LHCN-M2 (cell line): ENCODE measurements at places on chromosomes 11 and 22. TPM values are rescaled to one million over a fixed set of nuclear protein-coding genes. Genes with fewer than 3 reads are reported as not detected.

GRCh38 chr22:42862045-42862734, 5.1 kb upstream of the ARFGAP3 start:
- no peak for DNase-seq

- no peak for DNase-seq
Observed at GRCh38 chr11:227824-228379, 8.2 kb downstream of the SIRT3 start.

PLAAT5 gene
- total RNA-seq: not detected in 2 replicates

DNA sequence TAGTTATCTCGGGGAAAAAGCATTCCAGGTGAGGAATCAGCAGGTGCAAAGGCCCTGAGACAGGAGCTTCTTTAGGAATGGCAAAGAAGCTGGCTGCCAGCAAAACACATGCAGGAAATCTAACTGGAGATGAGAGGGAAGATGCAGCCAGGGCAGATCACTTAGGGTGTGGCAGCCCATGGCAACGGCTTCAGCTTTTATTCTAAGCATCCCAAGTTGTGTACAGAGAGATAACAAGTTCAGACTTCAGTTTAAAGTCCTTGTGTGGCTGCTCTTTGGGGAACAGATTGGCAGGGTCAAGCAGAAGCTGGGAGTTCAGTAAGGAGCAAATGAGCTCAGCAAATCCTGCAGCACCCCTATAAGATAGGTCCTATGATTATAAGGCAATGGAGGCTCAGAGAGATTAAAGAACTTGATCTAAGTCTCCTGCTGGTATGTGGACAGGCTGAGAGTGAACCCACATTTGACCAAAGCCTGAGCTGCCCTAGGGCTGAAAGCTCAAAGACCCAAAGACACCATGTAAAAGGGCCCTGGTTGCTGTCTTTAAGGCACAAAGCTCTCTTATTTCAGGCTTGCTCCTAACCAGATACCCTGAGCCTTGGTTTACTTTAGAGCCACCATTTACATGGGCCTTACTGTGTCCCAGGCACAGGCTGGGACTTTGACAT, 466.8 kb downstream of the SOX6 start:
- DNase-seq: no peak

DNA sequence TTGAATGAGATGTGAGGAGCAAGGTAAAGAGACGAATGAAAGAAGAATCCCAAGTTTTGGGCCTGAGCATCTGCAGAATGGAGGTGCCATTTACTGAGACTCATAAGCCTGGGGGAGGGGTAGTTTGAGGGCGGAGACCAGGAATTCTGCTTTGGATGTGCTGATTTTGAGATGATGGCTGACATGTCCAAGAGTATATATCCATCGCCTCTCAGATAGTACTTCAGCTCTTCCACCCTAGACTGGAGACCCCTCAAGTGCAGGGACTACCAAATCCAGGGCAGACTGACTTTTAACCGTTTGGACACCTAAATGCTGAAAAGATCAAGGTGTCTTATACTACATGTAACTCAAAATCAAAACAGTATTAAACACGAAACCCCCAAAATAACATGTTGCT, 1.3 kb upstream of the SDF2L1 start:
- no peak for DNase-seq

DNA sequence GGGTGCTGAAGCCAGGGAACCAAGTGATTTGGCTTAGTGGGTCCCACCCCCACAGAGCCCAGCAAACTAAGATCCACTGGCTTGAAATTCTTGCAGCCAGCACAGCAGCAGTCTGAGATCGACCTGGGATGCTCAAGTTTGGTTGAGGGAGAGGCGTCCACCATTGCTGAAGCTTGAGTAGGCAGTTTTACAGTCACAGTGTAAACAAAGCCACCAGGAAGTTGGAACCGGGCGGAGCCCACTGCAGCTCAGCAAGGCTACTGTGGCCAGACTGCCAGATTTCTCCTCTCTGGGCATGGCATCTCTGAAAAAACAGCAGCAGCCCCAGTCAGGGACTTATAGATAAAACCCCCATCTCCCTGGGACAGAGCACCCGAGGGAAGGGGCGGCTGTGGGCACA, 424.1 kb upstream of the TENM4 start:
- no peak for DNase-seq

GRCh38 chr11:35040221-35040942, 98.6 kb upstream of the CD44 start:
- DNase-seq: peak; percentile 95

TOM1 gene
- 33.8 and 50.3 TPM in 2 replicates for total RNA-seq

DNA sequence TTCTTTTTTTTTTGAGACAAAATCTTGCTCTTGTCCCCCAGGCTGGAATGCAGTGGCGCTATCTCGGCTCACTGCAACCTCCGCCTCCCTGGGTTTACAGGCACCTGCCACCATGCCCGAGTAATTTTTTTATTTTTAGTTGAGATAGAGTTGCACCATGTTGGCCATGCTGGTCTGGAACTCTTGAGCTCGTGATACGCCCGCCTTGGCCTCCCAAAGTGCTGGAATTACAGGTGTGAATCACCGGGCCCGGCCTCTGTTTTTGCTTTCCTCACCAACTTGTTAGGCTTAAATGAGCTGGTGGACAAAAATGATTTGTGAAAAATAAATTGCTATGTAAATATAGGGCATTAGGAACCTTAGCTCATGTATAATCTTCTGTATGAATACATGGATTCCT, 3.5 kb downstream of the MEI1 start:
- no peak for DNase-seq

- no peak for DNase-seq
Observed at GRCh38 chr11:65526744-65527143, 1.9 kb downstream of the SCYL1 start.

OR2AG2 gene
- 0.19 TPM in 1 of 2 replicates, not detected in the other for total RNA-seq

KREMEN1 gene
- total RNA-seq: 4.3 and 5.8 TPM in 2 replicates

DNA sequence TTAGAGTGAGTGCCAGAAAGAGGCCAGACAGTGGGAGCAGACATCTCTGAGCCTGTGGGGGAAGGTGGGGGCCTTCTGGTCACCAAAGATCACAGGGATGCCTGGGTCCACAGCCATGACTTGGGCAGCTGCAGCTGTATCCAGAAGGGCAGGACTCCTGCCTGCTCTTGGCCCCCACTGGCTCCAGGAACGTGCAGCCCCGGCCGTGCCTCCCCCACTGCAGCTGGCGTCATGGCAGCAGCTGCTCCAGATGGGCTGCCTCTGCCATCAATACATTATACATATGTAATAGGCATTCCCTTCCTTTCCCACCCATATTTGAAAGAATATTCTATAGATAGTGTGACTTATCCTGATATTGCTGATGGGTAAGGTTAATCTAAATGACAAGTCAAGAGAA, 195.5 kb upstream of the SNX19 start:
- no peak for DNase-seq

DNA sequence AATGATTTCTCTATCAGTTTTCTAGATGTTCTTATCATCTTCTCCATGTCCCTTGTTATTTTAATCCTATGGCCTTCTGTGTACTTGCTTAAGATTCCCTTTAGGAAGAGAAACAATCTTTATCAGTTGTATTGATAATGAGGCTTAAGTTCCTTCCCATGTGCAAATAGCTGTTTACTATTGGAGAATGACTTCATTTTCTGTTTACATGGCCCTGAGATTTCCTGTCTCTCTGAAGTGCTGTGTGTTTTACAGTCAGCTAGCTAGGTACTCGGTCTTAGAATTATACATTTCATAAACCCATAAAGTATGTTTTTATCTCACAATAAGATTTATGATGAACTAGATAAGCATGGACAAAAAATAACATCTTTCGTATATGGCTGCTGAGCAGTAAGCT, 67.5 kb upstream of the CCDC179 start:
- DNase-seq: no peak

LRRC74B gene
- 0.11 and 0.13 TPM in 2 replicates for total RNA-seq

DNA sequence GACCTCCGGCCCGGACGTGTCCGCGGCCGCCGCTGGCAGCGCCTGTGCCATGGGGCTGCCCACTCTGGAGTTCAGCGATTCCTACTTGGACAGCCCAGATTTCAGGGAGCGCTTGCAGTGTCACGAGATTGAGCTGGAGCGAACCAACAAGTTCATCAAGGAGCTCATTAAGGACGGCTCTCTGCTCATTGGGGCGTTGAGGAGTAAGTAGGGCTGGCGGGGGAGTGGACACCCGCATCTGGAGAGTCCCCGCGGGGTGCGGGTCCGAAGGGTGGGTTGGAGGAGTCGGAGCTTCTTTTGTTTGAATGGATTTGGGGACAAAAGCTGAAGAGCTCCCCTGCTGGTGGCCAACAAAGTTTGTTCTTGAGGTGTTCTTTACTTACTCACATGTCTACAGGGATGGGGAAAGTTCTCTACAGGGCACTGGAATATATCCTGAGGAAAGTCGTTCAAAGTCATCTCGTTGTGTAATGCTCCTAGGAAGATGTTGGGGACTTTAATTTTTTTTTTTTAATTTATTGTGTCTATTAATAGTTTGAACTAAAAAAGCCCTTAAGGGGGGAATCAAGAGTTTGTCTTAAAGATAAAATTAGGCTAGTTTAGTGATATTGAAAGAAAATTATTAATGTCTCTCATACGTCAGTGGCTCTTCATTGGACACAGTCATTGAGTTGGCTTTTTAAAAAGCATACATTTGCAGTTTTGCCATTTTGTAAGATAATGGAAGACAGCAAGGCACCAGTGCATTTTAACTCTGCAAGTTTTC, 725 bp downstream of the ARHGAP42 start:
- DNase-seq: peak; percentile 82

DNA sequence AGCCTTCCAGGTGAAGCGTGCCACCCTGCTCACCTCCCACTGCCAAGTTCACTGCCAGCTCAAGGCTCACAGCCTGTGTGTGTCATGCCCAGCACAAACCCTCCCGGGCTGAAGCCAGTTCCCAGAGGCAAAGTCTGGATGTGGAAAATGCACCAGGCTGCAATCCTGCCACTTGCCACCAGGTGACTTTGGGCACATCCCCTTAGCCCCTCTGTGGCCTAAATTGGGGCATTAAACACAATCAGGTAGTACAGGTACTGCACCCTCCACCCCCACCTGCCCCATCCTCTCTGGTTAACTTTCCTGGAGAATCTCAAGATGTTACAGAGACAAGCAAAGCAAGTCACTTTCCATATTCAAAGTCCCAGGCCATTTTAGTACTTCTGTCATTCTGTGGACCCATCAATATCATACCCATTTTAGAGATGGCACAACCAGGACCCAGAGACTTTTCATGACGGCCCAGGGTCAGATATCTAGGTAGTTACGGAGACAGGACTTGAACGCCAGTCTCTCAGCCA, 1.8 kb upstream of the RASD2 start:
- DNase-seq: no peak

- DNase-seq: peak; percentile 85
Observed at GRCh38 chr11:96246718-96247552, 96.1 kb downstream of the MAML2 start.

CARD16 gene
- not detected in 2 replicates for total RNA-seq

GRCh38 chr22:40024201-40025061, 29.7 kb downstream of the FAM83F start:
- peak; percentile 37 for DNase-seq

DNA sequence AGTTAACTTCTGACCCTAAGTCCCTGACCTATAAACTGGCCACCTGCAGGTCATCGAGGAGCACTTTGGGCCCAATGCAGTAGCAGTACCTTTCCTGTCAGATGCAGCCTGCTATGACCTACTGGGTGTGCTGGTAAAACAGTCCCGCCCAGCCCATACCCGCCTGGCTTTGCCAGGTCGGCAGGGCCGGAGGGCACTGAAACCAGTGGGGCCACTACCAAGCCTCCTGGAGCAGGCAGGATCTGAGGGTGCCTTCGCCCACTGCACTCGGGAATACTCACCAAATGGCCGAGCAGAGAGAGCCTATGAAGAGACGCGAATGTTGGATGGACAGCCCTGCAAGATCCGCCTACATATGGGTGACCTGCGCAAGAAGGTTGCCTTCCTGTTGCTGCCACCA, 4.4 kb downstream of the C11orf42 start:
- no peak for DNase-seq

GRCh38 chr11:94856443-94856842, 88.3 kb downstream of the AMOTL1 start:
- no peak for DNase-seq

GRCh38 chr11:66845876-66846212, 2.6 kb downstream of the RCE1 start:
- no peak for DNase-seq

- no peak for DNase-seq
Observed at GRCh38 chr22:39242595-39243438, 2.0 kb downstream of the PDGFB start.
